Erythroblast (primary cell): ENCODE measurements at places on chromosomes 6 and 20.

GRCh38 chr6:17894905-17895304 is 92.5 kb downstream of the KIF13A start:
- DNase-seq = no peak

DNA sequence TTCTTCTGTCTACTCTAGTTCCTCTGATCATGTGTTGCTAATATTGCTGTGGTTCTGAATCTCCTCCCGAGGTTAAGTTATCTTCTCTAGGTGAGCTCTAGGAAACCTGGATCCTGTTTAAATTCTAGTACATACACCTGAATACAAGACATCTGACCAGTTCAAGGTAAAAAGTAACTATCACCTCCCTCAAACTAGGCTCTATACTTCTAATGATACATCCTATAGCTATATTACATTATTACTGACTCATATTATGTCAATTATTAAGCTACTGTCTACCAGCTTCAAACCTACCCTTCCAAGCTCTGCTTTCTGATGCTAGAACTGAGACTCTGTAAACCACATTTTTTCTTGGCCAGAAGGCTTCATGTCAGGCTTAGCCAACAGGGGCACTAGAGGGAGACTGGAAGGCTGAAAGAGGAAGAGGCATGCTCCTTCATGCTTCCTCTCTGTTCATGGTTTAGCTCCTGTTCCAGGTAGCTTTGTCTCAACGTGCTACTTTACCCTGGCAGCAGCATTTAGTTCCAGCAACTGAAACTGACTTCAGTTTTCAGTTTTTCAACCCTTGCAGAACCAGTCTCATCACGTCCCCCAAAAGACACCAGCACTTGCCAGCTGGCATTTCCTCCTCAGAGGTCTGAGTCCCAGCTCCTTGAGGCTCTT is 148.4 kb upstream of the TOP1 start:
- no peak for DNase-seq

GRCh38 chr6:95240514-95240913 is 336.8 kb upstream of the MANEA start:
- DNase-seq = no peak

DNA sequence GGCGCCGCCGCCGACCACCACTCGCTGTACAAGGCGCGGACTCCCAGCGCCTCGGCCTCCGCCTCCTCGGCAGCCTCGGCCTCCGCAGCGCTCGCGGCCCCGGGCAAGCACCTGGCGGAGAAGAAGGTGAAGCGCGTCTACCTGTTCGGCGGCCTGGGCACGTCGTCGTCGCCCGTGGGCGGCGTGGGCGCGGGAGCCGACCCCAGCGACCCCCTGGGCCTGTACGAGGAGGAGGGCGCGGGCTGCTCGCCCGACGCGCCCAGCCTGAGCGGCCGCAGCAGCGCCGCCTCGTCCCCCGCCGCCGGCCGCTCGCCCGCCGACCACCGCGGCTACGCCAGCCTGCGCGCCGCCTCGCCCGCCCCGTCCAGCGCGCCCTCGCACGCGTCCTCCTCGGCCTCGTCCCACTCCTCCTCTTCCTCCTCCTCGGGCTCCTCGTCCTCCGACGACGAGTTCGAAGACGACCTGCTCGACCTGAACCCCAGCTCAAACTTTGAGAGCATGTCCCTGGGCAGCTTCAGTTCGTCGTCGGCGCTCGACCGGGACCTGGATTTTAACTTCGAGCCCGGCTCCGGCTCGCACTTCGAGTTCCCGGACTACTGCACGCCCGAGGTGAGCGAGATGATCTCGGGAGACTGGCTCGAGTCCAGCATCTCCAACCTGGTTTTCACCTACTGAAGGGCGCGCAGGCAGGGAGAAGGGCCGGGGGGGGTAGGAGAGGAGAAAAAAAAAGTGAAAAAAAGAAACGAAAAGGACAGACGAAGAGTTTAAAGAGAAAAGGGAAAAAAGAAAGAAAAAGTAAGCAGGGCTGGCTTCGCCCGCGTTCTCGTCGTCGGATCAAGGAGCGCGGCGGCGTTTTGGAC is 2.0 kb downstream of the SOX4 start:
- DNase-seq = peak; percentile 47
